Mesothelial cell of epicardium (in vitro differentiated cells): ENCODE measurements at places on chromosomes 12 and 14.
A peak's percentile ranks its signal among the peaks of the same experiment; 100 is the strongest.

GRCh38 chr14:101025131-101025530 lies 121.6 kb upstream of the RTL1 start:
- no peak for DNase-seq

- DNase-seq: no peak
Observed at GRCh38 chr12:11929714-11930113, 141.0 kb upstream of the BCL2L14 start.

DNA sequence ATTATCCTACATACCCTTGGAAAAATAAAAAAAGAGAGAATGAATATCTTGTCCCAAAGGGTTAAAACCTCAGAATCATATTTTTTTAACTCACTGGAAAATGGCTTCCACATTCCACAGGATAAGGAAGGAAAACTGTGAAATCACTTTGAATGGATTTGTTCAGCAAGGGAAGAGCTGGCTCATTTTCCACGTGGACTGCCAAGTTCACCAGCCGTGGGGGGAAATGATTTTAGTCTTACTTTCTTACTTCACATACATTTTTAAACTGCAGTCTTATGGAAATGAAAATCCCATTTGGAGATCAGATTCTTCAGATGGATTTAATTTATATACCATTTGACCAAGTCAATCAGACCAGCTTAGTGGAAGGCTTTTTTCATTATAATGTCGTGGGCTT lies 29.9 kb upstream of the AEBP2 start:
- DNase-seq: no peak

- no peak for DNase-seq
Observed at GRCh38 chr12:109443794-109444193, 33.3 kb downstream of the KCTD10 start.

GRCh38 chr14:70186900-70187451 lies 1.8 kb downstream of the SLC8A3 start:
- DNase-seq: no peak

DNA sequence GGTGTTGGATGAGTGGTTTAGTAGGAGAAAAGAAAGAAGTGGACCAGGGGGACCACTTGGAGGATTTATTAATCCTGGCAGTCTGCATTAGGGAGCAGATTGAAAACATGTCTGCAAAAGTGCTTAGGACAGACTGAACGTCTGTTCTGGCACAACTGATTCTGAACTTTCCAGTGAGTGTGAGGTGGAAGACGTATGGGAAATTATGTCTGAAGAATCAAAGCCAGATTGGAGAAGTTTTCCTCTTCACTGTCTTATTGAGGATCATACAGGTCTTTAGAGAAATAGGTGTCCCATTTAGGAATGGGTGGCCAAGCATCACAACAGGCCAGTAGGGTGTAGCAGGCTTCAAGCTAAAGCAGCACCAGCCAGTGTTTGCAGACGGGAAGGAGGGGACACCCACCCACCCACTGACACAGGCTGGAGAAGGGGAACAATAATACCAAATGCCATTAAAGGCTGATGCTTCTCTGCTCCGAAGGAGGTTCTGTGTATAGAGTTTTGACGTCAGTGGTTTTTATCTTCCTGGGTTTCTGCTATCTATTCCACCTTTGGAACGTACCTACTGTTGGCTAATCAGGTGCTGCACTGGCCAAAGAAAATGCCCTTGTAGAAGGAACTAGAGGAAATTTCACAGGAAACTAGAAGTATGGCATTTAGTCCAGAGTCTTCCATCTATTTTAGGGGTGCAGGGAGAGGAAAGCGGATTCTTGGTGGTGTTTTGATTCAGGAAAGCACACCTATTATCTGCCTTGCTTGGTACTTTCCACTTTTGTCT lies 1.8 kb downstream of the SRRM4 start:
- no peak for DNase-seq

- DNase-seq: no peak
Observed at GRCh38 chr14:90647473-90648005, 168.7 kb downstream of the TTC7B start.

GRCh38 chr14:50714450-50715073 lies 46.5 kb upstream of the SAV1 start:
- DNase-seq: no peak

GRCh38 chr12:52050758-52051541 lies at the start of gene NR4A1:
TSS of gene NR4A1 (plus strand) at chr12:52051442. CDS start at chr12:52054329, 2,887 bp downstream.
- DNase-seq: peak; percentile 97

DNA sequence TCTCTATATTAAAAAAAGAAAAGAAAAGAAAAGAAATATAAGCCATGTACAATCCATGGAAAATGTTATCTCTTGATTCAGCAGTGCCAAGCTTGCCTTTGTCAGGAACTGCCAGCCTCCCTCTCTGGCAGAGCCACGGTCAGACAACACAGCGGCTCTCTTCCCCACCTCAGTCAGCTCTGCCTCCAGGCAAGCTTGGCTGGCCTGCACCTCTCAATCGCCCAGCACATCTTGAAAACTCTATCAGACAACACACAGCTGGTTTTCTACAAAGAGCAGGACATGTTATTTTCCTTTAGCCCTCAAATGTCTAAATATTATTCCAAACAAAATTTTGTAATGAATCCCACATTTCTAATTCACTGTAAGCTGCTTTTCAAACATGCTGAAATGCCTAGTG lies 20.0 kb upstream of the GCH1 start:
- no peak for DNase-seq
